CD4-positive, alpha-beta T cell treated with Interleukin-15 for 4 hours (primary cell): ENCODE measurements at places on chromosomes 7 and 10.

DNA sequence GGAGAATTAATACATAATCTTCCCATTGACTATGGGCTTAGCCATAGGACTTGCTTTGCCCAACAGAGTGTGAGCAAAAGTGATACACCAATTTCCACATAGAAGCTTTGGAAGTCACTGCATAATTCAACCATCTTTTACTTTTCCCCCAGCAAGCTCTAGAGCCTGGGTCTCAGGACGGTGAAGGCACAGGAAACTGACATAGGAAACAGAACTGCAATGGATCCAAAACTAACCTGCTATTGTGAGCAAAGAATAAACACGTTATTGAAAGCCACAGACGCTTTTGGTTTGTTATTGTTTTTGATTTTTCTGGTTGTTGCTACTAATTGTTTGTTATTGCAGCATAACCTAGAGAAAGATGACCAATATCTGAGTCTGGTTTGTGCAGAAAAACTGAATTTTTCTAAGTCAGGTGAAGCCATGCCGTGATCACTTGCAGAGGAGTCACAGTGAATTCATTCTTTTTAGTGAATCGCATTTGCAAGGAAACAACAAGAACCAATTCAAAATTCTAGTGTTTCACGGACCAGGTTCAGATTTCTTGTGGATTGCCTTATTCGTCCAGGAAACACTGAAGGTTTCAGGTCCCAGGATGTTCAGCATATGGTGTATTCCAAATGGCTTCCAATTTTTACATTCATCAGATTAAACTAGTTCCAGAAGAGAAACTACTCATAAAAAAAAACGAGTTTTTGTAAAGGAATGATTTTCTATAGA lies 52.8 kb downstream of the CUBN start:
- no peak for DNase-seq

GRCh38 chr7:133117452-133117851 lies 35.6 kb upstream of the CHCHD3 start:
- DNase-seq = no peak

- DNase-seq = no peak
Observed at GRCh38 chr10:7188456-7189050, 222.3 kb downstream of the SFMBT2 start.

GRCh38 chr7:3063016-3063753 lies 19.5 kb upstream of the CARD11 start:
- DNase-seq = peak; percentile 79

DNA sequence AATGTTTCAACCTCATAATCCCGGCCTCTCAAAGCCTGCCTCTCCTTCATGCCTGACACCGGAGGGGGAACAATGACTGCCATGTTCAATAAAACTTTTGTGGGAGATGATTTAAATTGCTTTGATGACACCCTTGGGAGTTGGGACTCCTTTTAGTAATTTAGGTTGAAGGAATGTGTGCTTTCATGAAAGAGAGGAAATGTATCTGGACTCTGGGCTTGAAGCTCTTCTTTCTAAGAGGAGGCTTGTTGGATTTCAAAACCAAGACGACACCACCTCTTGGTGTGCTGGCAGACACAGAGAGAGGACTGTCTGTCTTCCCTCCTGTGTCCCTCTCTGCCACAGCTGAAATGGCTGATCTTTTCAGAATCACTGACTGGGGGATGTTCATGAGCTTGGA lies 168.1 kb downstream of the GALNT17 start:
- DNase-seq = no peak

GRCh38 chr7:43467406-43467805 lies 115.5 kb upstream of the STK17A start:
- DNase-seq = no peak

- DNase-seq = no peak
Observed at GRCh38 chr7:81074406-81074805, 155.6 kb upstream of the SEMA3C start.

GRCh38 chr7:103996639-103997038 lies 7.2 kb upstream of the RELN start:
- no peak for DNase-seq

GRCh38 chr10:93671042-93671441 lies 31.4 kb downstream of the FRA10AC1 start:
- no peak for DNase-seq
